ENCODE measurements at places on chromosomes 1 and 21.

GRCh38 chr1:230548997-230549396, 93.3 kb upstream of the COG2 start:
- DNase-seq = no peak

DNA sequence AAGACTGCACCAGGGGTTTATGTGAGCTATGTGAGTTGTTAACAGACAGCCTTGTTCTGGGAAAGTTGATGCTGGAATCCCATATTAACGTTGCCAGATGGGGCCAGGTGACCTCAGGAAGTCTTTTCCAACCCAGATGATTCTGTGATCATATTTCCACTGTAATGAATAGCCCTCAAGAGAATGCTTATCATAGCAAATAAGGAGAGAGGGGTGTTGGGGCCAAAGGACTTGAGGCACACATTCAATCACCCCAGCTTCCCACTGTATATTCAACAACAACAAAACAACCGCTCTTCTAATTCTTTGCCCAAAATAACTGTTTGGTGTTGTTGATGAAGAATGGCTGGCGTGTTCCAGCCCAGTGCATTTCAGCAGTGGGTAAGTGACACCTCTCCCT, 14.1 kb downstream of the ZNF697 start:
- no peak for DNase-seq

DNA sequence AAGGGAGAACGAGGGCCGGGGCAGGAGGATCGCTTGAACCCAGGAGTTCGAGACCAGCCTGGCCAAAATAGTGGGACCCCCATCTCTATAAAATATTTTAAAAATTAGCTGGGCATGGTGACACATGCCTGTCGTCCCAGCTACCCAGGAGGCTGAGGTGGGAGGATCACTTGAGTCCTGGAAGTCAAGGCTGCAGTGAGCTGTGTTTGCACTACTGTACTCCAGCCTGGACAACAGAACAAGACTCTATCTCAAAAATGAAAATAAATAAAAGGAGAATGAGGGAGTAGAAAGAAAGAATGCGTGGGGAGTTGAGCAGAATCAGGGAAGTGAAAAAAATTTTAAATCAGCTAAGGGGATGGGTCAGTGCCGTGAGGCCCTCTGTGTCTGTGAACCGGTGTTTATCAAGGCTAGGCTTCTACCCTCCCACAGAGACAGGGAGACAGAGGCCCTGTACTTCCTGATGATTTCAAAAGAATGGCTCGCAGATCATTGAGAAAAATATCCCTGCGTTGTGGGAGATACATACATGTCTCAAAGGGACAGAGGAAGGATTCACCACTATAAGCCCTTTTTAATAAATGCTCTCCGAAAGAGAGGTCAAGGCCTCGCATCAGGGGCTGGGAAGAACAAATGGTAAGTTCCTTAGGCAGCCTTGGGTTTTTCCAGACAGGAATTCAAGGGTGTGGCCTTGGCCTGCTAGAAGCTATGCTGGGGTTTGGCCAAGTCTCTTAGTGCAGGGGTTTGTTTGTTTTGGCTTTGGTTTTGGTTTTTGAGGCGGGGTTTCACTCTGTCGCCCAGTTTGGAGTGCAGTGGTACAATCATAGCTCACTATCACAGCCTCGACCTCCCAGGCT, 20.7 kb downstream of the IL10RB start:
- DNase-seq = no peak

- no peak for DNase-seq
Observed at GRCh38 chr1:56169856-56170255, 409.5 kb downstream of the PLPP3 start.

DNA sequence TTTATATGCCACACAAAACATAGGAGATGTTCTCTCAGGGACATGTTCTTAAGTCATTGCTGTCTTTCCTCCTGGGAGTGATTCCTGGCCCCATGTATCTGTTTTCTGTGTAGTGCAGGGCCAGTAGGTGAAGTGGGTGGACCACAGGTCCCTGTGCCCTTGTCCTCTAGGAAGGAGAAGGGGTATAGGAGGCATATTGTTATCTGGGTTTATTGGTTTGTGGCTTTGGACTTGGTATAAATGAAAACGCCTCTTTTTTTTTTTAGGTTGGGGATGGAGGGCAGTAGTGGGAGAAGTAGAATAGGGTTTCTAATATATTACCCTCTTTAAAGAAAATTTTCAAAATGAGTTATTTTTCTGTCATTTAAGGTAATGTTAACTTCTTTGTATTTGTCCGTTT, 29.4 kb downstream of the DYRK1A start:
- DNase-seq = no peak

DNA sequence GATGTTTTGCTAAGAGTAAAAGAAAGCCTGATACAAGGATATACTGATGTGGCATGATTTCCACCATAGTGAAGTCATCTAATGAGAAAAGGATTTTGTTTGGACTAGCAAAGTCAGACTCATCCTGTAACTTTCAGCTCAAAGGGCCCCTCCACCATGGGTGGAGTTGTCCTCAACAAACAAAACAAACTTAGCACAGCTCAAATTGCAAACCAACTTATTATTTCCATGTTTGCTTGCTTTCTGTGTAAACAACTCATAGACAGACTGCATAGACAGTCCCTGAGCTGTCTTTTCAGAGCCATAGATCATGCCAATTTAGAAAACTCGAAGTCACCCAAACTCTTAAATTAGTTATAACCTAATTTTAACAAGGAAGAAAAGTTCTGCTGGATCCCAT, 69.4 kb upstream of the VAV3 start:
- no peak for DNase-seq

GRCh38 chr1:62962901-62963776, 179.2 kb downstream of the ATG4C start:
- DNase-seq = peak; percentile 71

DNA sequence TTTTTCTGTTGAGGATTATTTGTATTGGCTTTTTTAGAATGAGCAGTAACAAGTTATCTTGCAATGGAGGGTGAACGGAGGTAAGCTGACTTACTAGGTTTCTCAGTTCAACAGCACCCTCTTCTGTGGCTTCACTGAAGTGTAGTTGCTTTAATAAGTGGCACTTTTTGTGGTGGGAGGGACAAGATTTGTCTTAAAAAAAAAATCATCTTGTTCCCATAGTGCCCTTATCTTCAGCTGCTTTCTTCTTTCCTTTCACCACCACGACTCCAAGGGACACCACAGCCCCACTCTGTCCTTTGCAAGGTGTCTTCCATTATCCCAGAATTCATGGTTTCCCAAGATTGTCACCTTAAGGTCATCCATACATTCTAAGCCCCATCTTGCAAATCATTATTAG, 92.9 kb downstream of the PIGK start:
- peak; percentile 12 for DNase-seq

- DNase-seq = no peak
Observed at GRCh38 chr1:236602171-236602570, 2.1 kb downstream of the HEATR1 start.

DNA sequence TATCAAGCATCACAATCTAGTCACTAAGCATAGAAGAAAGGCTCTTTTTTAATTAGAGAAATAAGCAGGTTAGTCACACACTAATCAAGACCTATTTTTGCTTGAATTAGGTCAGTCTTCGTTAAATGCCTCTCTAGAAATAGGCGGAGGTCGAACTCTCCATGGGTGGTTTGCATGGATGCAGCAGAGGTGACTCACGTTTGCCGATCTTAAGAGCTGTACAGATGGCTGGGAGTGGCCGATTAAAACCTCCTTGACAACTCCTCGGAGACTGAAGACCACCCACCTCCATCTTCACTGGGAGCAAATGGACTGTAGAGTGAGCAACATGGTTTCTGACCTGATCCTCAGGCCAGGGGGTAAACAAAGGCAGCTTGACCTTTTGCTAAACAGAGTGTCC, 249.3 kb downstream of the ZNF648 start:
- no peak for DNase-seq

- no peak for DNase-seq
Observed at GRCh38 chr1:1839311-1839965, 51.4 kb downstream of the GNB1 start.

GRCh38 chr1:214155987-214156625, 124.9 kb upstream of the SMYD2 start:
- DNase-seq = no peak

GRCh38 chr1:10108134-10108663, 75.4 kb downstream of the UBE4B start:
- no peak for DNase-seq

GRCh38 chr1:36083635-36084496, at the start of gene TEKT2:
Gene TEKT2 (plus strand): TSS chr1:36084094. CDS start chr1:36084922, 828 bp downstream.
- DNase-seq = no peak

DNA sequence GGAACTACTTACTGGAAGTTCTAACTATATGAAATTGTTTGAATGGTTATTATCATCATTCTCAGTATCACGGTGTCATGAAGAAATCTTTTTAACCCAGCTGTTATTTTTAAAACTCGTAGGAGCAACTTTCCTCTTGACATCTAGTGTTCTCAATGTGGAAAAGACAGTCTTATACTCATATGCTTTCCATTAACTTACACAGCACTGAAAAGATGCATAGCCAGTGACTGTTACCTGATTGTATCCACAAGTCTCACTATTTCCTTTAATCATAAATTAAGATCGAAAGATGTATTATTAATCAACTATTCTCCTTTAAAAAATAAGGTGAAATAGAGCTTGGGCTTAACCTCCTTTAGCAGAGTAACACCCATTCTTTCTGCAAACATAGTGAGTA, 59.7 kb upstream of the TNFSF4 start:
- DNase-seq = no peak

DNA sequence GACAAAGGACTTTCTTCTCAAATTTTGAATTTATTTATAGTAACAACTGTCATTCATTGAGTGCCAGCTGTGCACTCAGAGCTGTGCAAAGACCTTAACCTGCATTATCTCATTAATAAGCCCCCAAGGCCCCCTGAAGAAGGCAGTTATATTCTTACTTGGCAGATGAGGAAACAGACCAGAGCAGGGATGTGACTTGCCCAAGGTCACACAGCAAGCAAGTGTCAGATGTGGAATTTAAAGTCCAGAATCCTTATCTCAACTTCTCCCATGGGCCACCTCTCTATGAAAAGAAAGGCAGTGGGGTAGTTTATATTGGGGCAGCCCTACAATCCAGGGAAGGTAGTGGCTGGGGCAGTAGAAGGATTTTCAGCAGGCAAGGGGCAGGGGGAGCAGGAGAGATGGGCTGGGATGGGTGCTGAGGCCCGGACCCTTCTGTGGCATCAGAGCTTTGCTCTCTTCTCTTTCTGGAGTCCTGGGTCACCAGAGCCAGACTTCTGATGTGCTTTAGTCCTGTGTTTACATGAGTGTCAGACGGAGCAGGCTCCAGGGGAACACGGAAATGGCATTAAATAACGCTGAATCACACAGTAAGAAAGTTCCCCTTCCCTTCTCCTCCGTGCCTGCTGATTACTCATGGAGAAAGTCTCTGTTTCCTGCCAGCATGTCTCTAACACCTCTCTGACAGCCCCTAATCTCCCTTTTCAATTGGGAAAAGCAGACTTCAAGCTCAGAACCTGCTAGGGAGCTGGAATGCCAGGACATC, 39.5 kb downstream of the EPHB2 start:
- DNase-seq = no peak

DNA sequence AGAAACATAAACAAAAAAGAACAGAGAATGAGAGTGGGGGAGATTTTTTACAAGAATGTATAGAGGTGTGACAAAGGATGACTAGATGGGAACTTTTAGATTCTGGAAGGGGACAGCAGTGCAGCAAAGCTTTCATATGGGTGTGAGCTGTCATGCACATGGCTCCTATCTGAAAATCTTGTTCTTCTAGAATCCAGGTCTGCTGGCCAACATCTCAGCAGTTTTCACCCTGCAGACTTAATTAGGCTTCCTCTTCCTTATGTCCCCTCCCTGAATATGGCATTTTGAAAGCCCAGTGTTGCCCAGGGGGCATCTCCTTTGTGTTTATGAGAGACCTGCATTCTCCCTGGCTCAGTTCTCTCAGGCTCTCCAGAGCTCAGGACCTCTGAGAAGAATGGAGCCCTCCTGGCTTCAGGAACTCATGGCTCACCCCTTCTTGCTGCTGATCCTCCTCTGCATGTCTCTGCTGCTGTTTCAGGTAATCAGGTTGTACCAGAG, at the start of gene CYP4Z1:
Gene CYP4Z1 (plus strand): TSS at position 135 of the 498 bp plus-strand sequence. CDS start 260 bp downstream, at position 395.
- DNase-seq = no peak

GRCh38 chr1:13826009-13826408, 126.0 kb downstream of the PRDM2 start:
- no peak for DNase-seq

GRCh38 chr1:88647749-88648415, 36.2 kb upstream of the PKN2 start:
- no peak for DNase-seq

DNA sequence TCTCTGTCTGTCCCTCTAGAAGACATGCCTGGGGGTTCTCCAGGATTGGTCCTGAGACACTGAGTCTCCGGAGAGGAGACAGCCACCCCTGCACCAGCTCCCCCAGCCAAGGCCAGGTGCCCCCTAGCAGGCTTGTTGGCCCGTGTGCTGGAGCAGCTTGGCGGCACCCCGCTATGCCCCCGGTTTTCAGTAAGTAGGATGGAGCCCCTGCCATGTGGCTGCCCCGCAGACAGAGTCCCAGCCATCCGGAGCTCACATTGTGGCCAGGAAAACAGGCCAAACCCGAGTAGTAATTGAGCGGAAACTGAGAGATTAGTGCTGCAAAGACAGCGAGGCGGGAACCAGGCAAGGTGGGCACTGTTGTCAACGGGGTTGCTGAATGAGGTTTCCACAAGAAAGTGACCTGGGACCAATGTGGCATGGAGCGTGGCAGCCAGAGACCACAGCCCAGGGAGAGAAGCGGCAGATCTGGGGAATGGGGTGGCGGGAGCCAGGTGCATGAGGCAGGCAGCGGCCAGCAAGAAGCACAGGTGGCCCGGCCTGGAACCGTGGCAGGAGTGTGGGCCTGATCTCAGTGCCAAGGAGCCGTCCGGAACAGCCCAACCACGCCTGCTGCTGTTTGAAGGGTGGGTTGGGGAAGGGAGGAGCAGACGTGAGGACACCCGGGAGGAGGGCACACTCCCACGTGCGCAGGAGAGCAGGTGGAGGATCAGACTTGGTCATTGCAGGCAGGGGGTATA, 137.4 kb upstream of the VAMP3 start:
- DNase-seq = no peak

- no peak for DNase-seq
Observed at GRCh38 chr1:42143896-42144710, 9.1 kb upstream of the GUCA2B start.

DNA sequence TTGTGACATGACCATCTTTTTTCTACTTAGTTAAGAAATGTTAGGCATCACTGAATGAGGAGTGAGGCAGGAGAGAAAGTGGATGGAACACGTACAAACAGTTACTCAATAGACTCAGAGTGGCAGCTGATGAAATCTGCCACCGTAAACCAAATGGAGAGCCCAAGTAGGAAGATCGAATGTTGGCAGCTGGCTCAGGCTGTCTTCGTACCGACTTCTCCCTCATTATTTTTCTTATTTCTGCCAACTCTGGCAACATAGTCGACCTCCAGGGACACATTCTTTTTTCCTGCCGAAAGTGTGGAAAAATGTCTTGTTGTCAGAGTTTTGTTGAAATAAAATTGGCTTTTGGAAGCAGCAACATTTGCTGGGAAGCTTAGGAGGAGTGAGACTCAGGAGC, 143.3 kb downstream of the GREM2 start:
- no peak for DNase-seq

- DNase-seq = no peak
Observed at GRCh38 chr1:91032349-91032748, 10.5 kb upstream of the ZNF644 start.

GRCh38 chr1:155176544-155177071, 3.0 kb downstream of the TRIM46 start:
- DNase-seq = no peak

GRCh38 chr1:154736841-154737240, 128.9 kb upstream of the ADAR start:
- DNase-seq = no peak

GRCh38 chr1:64545118-64545843, 75.4 kb downstream of the CACHD1 start:
- no peak for DNase-seq

GRCh38 chr1:184860535-184860934, 105.9 kb upstream of the EDEM3 start:
- DNase-seq = no peak

Data from iPS DF 19.7 (cell line).